HFFc6 (cell line): ENCODE measurements at places on chromosomes 11 and 22.

- DNase-seq, result no peak
These were observed 40.1 kb upstream of the TUB start for GRCh38 chr11:8040921-8041285.

DNA sequence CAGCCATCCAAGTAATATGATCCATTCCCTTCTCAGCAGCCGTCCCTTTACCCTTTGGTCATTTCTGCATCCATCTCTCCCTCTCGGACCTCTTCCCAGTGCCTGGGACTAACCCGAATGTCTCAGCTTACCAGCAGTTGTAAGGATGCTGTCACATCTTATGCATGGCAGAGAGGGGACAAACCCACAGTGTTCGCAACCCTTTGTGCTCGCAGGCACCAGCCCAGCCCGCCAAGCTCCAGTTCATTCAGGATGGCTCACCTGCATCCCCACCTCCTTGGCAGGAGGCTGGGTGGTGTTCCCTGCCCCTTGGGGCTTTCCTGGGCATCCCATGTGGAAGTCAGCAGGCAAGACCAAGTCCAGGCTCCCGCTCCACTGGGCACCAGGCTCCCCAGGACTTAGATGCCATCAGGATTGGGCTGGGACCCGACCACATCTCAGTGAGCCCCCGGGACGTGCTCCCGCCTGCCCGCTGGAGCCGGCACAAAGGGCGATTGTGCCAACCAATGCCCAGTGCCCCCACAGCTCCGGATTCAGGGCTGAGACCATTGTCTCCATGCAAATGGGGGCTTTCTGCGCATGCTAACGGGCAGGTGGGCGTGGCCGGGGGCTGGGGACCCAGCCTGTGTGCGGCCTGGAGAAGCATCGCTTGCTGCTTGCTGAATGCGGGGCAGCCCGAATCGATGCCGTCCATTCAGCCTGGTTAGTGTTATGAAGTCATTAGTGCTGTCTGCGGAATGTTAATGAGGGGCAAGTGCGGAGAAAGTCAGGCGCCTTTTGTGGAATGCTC is 108.6 kb downstream of the KCNQ1OT1 start:
- no peak for DNase-seq

DNA sequence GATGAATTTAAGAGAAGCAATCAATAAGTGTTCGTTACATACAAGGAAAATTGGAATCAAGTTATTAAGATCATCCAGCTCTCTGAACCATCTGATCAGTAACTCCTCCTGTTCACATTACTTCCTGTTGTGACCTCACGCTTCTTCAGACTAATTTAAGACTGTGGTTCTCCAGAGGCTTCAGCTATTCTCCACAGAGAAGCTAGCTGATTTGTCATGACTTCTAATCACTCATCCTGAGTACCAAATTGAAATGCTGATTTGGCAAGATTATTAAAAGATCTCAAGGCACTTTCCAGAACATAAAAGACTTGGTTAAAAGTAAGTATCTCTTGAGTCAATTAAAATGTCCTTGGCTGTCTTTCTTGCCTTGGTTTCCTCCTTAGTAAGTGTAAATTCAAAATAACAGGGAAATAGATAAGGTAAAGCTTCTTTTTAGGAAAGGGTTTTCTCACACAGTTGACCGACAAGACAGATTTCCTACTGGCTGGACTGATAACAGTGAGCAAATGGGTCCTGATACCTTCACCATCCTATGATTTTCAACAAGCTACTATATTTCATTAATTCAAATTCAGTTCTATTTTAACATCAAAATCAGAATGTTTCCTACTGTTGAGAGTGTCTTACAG is 38.5 kb downstream of the GAB2 start:
- peak; percentile 28 for DNase-seq

DNA sequence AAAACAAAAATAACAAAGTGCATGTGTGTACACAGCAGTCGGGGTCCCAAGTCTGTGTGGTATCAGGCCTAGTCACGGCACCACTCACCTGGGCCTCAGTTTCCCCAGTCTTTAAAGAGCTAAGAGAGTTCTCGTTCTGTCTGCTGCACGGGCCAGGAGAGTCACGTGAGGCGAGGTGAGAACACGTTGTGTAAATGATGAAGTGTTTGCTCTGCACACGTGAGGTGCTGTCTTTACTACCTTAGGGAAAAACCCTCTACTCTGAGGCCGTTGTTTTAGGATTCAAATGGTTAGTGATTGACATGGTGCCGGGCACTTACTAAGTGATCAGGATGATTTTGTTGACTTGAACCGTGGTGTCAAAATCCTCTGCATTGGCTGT is 86.5 kb upstream of the PPARA start:
- no peak for DNase-seq

DNA sequence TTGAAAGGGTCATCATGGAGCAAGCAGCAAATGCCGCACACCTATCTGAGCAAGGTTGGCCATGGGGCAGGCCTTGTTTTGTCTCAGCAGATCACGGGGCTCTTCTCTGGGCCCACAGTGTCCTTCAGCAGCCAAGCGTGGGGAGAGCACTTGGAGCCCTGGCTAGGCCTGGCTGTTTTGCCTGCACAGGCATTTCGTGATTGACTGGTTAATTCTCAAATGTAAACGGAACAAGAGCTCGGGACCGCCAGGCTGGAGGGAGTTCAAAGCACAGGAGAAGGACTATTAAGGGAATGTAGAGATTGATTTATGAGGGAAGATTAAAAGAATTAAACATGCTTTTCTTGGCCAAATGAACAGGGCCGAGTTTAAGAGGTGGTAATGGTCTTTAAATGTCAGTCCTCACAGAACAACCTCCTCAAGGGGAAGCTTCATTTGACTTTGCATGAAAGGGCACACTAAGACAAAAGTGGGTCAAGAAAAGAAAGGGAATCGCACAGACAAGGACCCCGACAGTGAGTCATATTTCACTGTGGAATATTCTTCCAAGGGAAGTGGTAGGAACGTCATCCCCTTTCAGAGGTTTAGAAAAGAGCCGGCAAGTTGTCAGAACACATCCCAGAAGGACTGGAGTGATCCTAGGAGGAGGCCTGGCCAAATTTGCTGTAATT is 20.7 kb downstream of the SPON1 start:
- no peak for DNase-seq

GRCh38 chr22:35217527-35217926 is 39.8 kb upstream of the HMGXB4 start:
- no peak for DNase-seq
